Camera-type eye (tissue), 1 donor: ENCODE measurements at places on chromosomes 7 and 10. TPM values are rescaled to one million over a fixed set of nuclear protein-coding genes. Genes with fewer than 3 reads are reported as not detected.

Gene LRRC18
- total RNA-seq: not detected

Gene CYP3A7
- not detected for total RNA-seq

Gene CAV1
- total RNA-seq: 98.6 TPM

Gene PTPRN2
- 13.2 TPM for total RNA-seq

Gene MCM7
- total RNA-seq: 84.2 TPM

Gene GTPBP10
- total RNA-seq: 56.7 TPM

Gene PAX4
- not detected for total RNA-seq

Gene OR9A2
- total RNA-seq: not detected

Gene MICALL2
- total RNA-seq: 8.5 TPM

Gene MCM10
- total RNA-seq: 4.1 TPM

Gene SORCS1
- total RNA-seq: 66.1 TPM

Gene SCART1
- total RNA-seq: 2.9 TPM
